HFFc6 (cell line): ENCODE measurements at places on chromosomes 2 and 18.
A peak's percentile ranks its signal among the peaks of the same experiment; 100 is the strongest.

GRCh38 chr2:71893646-71894045, 254.0 kb downstream of the CYP26B1 start:
- DNase-seq = no peak

DNA sequence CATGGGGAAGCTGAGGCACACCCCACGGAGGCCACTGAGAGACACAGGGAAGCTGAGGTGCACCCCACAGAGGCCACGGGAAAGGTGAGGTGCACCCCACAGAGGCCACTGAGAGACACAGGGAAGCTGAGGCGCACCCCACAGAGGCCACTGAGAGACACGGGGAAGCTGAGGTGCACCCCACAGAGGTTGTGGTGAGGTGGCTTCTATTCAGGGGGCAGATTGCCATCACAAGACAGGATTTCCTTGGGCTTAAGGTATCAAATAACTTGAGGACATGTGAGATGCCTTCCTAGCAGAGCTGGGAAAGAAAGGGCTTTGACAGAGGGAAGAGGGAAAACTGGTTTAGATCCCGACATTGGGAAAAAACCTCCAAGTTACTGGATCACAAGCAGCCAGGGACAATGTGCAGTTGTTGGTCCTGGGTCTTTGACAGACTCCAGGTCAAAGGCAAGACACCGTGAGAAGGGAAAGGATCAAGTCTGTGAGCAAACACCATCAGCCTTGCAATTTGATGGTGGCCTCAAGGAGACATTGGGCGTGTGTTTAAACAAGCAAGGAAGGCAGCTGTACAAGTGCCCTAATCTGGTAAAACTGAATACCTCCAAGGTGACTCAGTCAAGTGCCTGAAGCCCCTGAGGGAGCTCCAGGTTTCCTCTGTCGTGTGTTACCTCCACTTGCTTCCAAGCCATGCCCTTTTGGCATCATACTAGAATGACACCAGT, 133.2 kb upstream of the EPAS1 start:
- peak; percentile 46 for DNase-seq

DNA sequence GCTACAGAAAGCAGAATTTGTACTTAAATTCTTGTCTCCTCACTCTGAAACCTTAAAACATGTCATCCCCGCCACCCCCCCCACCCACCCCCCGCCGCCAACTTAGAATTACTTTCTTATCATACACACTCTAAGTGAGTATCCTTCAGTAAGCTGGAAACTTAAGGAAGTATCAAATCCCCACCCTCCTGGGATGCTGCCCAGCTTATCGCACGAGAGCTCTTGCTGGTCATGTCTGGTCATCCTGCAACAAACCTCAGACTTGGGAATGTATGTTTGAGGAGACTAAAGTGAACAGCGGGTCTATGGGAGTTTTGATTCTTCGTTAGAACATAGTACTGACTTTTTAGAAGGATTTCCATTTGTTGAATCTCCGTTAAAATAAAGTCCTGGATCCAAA, 203.3 kb downstream of the PTGR3 start:
- no peak for DNase-seq

- no peak for DNase-seq
Observed at GRCh38 chr2:178238750-178239149, 44.4 kb downstream of the OSBPL6 start.

DNA sequence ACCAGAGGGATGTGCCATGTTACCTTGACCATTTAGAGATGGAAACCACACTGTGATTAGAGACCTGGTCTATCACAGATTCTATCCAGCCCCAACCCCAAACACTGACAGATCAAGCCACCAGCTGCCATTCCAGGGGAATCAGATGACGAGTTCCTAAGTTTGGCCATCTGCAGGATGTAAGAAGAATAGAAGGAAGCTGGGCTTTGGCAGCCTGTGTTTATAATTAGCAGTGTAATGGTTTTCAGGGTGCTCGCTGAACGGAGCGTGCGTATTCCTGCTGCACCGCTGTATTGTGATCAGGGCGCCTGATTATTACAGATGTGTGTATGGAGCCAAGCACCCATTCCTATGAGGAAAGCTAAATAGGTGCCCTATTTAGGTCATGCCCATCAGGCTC, 138.1 kb downstream of the LRRC30 start:
- DNase-seq = no peak

- DNase-seq = no peak
Observed at GRCh38 chr18:23920054-23920453, 94.5 kb upstream of the TTC39C start.

DNA sequence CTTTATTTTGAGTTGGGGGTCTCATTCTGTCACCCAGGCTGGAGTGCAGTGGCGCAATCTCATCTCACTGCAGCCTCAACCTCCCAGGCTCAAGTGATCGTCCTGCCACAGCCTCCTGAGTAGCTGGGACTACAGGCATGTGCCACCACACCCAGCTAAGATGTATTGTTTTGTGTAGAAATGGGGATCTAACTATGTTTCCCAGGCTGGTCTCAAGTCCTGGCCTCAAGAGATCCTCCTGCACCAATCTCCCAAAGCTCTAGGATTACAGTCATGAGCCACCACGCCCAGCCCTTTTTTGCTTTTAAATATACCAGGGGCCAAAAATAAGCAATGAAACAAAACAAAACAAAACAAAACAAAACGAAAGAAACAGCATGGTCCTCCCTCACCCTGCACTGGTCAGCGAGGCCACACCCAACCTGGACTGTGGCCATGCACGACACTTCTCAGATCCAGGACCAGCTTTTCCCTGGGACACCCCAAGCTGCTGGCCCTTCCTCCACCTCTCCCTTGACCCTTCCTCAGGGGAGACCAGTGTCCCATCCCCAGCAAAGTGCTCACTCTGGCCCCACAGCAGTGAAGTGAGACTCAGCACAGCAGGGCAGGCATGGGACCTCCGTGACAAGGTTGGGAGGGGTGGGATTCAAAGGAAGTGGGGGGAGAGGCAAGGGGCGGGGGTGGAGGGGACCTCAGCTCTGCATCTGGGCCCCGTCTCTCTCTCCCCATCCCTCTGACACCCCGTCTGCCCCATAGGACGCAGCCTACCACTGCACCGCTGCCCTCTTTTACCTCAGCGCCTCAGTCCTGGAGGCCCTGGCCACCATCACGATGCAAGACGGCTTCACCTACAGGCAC, 23.5 kb downstream of the MAL start:
- DNase-seq = no peak

- DNase-seq = no peak
Observed at GRCh38 chr2:175576270-175576669, 394.8 kb upstream of the ATP5MC3 start.

GRCh38 chr2:192029089-192029488, 165.6 kb downstream of the TMEFF2 start:
- peak; percentile 36 for DNase-seq

GRCh38 chr2:76745605-76746004, 776.6 kb downstream of the LRRTM4 start:
- no peak for DNase-seq

- no peak for DNase-seq
Observed at GRCh38 chr2:85410584-85411404, 628 bp upstream of the CAPG start.

DNA sequence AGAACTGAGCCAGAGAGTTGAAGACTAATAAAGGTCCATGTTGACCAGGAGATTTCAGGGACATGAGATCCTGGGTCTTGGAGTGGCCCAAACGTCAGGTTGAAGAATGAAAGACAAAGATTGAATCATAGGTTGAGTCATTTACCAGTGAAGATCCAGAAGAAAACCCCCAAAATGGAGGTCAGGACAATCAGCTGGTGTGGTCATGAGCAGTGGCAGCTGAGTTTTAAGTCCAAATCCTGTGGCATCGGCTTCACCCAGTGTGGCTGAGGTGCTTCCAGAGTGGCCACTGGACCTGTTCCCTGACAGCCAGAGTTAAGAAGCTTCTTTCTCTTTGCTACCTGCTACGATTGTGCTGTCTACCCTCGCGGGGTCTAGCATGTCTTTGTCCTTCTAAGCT, 234.0 kb downstream of the BCL2 start:
- DNase-seq = no peak

DNA sequence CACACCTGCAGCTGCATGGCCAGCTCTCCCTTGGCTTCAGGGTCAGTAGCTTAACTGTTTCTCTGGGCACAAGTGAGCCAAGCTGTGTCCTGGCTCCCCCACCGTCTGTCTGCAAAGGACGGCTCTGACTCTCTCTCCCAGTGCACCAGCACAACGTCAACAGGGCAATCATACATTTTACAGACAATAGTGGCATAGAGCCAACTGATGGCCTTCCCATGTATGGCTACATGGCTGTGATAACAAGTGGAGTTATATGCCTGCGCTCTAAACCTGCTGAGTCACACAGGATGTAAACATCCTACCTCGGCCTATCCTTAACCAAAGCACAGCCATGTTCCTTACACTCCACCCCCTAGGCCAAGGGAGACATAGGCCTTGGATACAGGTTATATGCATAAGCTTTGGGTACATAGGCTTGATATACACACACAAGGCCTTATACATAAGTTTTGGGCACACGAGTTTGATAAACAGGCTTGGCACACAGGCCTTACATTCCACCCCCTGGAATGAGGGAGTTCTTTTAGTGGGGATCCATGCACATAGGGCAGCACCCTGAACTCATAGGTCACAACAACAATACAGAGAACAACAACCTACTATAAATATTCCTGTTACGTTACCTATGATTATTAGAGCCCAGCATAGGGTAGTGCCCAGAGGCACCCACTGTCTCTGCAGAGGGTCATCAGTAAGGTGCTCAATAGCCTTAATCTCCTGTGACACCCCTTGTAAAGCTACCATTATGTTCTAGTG, 17.7 kb downstream of the PHOSPHO2 start:
- DNase-seq = no peak

GRCh38 chr2:189394525-189394924, 46.7 kb upstream of the WDR75 start:
- DNase-seq = no peak

GRCh38 chr18:49682173-49682802, 120.4 kb downstream of the LIPG start:
- no peak for DNase-seq

DNA sequence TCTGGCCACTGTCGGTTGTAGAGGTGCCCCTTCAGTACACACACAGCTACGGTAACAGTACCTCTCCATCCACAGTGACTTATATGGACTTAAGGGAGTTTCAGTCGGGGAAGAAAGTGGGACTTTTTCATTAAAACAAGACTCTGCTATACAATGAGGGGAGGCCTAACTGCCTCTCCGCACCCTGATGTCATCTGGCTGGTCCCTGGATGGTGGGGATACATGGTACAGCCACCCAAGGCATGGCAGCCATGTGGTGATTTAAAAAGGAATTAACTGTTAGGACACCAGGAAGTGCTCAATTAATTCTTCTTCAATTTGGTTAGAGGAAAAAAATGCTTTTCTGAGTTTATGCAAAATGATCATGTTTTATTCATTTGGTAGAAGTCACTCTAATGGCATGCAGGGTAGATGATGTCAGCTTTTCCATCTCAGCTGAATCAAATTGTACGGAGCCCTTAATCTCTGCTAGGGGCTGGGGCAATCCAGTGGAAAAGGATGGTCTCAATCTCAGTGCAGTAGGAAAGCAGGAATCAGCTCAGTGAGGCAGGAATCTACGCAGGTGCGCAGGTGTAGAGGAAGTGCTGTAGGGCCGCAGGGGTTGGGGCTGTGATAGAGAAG, 243.9 kb downstream of the PRKCE start:
- peak; percentile 41 for DNase-seq

DNA sequence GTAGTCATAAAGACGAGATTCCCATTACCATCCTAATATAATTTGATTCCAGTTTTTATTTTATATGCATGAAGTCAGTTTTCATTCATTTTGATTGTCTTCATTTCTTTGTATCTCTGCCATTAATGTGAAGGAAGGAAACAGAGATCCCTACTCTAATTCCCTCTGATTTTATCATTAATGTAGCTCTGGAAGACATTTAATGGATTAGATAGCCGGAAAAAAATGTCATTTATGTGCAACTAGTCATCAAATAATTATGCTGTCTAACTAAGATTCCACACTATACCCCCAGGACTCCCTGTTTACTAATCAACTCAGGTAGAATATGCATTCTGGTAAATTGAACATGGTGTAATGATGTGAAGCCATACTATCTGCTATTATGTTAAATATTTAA, 19.9 kb downstream of the RHBDD1 start:
- DNase-seq = no peak

DNA sequence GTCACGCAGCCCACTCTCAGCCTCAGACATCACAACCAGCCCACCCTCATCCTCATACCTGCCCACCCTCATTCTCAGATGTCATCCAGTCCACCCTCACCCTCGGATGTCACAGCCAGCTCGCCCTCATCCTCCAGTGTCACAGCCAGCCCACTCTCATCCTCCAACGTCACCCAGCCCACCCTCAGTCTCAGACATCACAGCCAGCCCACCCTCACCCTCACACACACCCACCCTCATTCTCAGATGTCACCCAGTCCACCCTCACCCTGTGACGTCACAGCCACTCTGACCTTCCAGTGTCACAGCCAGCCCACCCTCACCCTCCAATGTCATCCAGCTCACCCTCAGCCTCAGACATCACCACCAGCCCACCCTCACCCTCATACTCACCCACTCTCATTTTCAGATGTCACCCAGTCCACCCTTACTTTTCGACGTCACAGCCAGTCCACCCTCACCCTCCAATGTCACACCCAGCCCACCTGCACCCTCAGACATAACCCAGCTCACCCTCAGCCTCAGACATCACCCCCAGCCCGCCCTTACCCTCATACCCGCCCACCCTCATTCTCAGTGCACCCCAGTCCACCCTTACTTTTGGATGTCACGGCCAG, 100.3 kb downstream of the LOXHD1 start:
- DNase-seq = no peak

DNA sequence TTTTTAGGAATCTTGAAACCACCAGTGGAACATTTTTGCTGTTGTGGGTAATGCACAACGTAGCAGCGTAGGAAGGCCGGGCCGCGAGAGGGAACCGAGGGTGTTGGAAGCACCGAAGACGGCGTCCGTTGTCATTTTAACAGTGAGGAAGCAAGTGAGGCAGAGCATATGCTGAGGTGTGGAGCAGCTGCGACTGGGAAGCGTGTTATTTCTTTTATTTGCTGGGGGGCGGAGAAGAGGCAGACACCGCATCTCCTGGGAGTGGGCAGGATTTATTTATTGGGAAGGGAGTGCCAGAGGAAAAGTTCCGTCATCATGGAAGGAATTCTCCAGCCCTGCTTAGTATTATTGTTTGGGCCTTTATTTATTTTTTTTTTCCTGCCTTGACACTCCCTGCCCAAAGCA, 232.8 kb downstream of the KLHL29 start:
- DNase-seq = no peak

GRCh38 chr18:50373561-50374219, 1.2 kb upstream of the SKA1 start:
- no peak for DNase-seq

GRCh38 chr18:27314996-27315395, 129.9 kb upstream of the CHST9 start:
- DNase-seq = no peak
